ENCODE measurements at places on chromosomes 7 and 10.

DNA sequence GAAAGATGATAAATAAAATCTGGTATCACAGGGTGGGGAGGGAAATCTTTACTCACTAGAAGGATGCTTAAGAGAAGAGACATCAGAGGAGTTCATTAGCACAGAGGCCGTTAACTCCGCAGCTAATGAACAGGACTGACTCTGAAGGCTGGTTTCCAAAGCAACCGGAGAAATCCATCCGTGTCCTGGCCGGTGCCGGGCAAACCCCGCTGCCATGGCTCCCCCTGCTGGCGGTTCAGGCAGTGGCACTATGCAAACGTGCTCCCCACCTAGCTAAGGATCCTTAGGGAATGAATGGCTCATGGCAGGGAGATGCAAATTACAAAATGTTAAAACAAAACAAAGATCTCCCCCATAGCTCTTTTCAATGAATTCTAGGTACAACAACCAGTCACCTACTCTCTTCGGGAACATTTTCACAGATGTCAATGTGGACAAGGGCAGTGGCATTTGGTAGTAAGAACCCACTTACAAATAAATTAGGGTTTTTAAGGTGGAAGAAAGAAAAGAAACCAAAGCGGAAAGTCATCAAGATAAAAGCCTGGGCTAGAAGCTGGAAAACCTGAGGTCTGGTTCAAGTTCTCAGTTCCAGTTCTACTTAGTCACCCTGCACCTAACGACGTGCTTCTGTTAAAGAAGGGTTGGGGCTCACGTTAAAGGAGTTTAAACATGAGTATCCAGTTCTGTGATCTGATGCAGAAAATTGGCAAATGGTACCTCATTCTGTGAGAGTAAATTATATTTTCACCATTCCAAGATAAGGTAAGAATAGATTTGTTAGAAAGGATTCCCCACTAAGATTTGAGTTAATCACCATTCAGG, 138.2 kb downstream of the SVIL start:
- H3K36me3 ChIP-seq: peaks cover 51% of the 10 kb centered on the region
- no peaks in the 10 kb centered on the region for H3K27me3 ChIP-seq
- H3K4me1 ChIP-seq: no peaks in the 10 kb centered on the region

- H3K27me3 ChIP-seq: peaks cover 90% of the 10 kb centered on the region
- H3K36me3 ChIP-seq: no peaks in the 10 kb centered on the region
- H3K4me1 ChIP-seq: no peaks in the 10 kb centered on the region
- no peak overlapping the region for H3K4me3 ChIP-seq
These were observed 93.8 kb downstream of the UNCX start for GRCh38 chr7:1326511-1326785.

GRCh38 chr7:128259131-128260061, 18.3 kb downstream of the LEP start:
- DNase-seq: no peak
- peaks cover 47% of the 10 kb centered on the region for H3K27me3 ChIP-seq
- H3K4me1 ChIP-seq: no peaks in the 10 kb centered on the region
- no peak overlapping the region for H3K4me3 ChIP-seq
- H3K27ac ChIP-seq: no peak overlapping the region

- H3K4me1 ChIP-seq: no peaks in the 10 kb centered on the region
- H3K4me3 ChIP-seq: no peak overlapping the region
- no peak for DNase-seq
- H3K27ac ChIP-seq: no peak overlapping the region
- H3K27me3 ChIP-seq: no peaks in the 10 kb centered on the region
- no peaks in the 10 kb centered on the region for H3K36me3 ChIP-seq
These were observed 15.4 kb upstream of the TBXAS1 start for GRCh38 chr7:139813689-139814088.

DNA sequence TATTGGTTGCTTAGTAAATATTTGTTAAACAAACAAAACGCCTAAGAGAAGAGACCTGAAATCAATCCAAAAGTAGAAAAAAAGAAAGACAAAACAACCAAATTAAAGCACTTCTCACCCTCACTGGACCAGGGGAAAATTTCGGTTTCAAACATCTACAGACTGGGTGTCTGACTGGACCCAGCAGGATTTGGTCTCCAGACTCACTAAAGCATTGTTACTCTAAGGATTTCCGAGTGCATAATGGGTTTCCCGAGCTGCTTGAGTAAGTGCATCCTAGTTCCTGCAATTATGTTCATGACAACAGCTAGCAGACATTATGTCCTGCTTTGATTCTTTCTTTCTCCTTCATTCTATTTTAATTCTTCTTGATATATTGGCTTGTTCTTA, 51.8 kb upstream of the FAM3C start:
- no peak for DNase-seq
- H3K4me1 ChIP-seq: peaks cover 22% of the 10 kb centered on the region
- H3K27ac ChIP-seq: peak overlapping the region; percentile 69
- H3K4me3 ChIP-seq: peak overlapping the region; percentile 11

GRCh38 chr10:69262292-69262751, 16.0 kb upstream of the HK1 start:
- no peak overlapping the region for H3K27ac ChIP-seq
- H3K4me1 ChIP-seq: peaks cover 4% of the 10 kb centered on the region
- no peaks in the 10 kb centered on the region for H3K27me3 ChIP-seq
- no peak for DNase-seq
- H3K4me3 ChIP-seq: no peak overlapping the region

DNA sequence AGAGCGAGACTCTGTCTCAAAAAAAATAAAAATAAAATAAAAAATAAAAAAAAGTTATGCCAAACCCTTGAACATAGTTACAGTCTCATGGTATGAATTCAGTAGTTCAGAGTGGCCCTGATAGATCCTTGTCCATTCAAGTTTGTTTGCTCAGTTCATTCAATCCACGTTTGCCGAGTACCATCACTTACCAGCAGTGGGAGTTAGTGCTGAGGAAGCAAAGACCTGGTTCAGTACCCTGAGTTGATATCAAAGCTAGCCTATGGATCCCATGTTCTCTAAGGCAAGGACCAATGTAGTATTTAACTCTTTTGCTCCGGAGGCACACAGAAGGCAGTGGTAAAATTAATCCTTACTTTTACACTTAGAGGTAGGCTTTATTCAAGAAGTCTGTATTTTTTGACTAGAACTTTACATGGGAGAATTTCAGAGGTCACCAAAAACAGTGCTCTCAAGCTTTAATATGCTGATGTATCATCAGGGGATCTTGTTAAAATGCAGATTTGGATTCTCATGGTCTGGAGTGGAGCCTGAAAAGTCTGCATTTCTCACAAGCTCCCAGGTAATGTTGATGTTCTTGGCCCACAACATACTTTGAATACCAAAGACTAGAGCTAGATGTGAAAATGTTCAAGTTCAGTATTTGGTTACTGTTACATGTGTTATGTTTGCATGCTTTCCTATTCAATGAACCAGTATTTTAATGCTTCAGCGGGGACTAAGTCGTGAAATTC, 38.1 kb upstream of the HBP1 start:
- no peak overlapping the region for H3K4me3 ChIP-seq
- H3K36me3 ChIP-seq: no peaks in the 10 kb centered on the region
- H3K27me3 ChIP-seq: no peaks in the 10 kb centered on the region
- no peak for DNase-seq
- H3K27ac ChIP-seq: no peak overlapping the region
- no peaks in the 10 kb centered on the region for H3K4me1 ChIP-seq

DNA sequence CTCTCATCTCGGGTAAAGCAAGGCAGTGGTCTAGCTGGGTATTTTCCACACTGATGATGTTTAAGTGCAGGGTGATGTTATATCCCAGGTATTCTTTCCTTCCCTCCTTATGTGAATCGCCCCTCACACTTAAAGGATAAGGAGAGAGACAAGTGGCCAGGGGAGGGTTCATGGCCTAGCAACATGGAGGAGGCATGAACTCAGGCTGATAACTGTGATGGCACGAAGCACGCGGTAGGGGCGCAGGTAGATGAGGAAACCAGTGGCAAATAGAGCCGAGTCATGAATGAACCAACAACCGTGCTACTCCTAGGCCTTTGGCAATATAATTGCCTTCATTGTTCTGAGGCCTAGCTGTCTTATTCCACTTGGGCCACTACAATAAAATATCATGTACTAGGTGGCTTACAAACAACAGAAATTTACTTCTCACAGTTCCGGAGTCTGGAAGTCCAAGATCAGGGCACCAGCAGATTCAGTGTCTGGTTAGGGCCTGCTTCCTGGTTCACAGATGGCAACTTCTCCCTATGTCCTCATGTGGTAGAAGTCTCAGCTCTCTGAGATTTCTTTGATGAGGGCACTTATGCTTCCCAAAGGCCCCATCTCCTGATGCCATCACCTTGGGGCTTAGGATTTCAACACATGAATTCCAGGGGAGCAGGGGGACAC, 56.0 kb upstream of the PIK3CG start:
- no peak overlapping the region for H3K27ac ChIP-seq
- H3K4me3 ChIP-seq: no peak overlapping the region
- no peaks in the 10 kb centered on the region for H3K27me3 ChIP-seq
- no peak for DNase-seq

- no peaks in the 10 kb centered on the region for H3K27me3 ChIP-seq
- no peaks in the 10 kb centered on the region for H3K36me3 ChIP-seq
- H3K4me1 ChIP-seq: peaks cover 14% of the 10 kb centered on the region
- no peak overlapping the region for H3K27ac ChIP-seq
These were observed 398.2 kb upstream of the NFE2L3 start for GRCh38 chr7:25753837-25754236.

GRCh38 chr10:71138166-71138830, 74.1 kb upstream of the UNC5B start:
- no peaks in the 10 kb centered on the region for H3K36me3 ChIP-seq
- no peak overlapping the region for H3K27ac ChIP-seq
- no peak overlapping the region for H3K4me3 ChIP-seq
- DNase-seq: peak; percentile 23
- peaks cover 25% of the 10 kb centered on the region for H3K27me3 ChIP-seq

DNA sequence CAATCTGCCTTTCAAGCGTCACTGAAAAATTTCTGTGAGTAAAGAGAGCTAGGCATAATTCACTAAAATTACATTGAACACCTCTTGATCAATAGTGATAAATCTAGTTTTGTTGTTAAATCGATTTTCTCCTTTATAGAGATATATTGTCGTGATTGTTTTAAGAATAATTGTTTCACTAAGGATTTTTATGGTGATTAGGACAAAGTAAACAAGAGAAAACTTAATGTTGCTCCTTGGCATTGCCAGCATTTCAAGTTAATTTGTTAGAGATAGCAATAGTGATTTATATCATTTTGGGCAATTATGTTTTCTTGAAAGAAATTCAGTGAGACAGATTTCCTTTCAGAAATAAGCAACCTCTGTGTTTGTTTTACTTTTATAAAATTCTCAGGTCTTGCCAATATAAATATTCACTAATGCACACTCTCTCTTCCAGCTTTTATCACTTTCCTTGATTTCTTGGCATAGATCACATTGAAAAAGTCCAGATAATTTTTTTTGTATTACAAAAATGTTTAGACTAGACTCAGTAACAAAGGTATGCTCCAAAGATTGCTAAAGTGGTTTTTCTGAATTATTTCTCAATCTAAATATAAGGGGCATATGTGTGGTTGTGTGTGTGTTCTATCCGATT, 538.7 kb downstream of the TFEC start:
- no peak for DNase-seq
- H3K27ac ChIP-seq: no peak overlapping the region
- no peak overlapping the region for H3K4me3 ChIP-seq
- H3K4me1 ChIP-seq: no peaks in the 10 kb centered on the region
- no peaks in the 10 kb centered on the region for H3K36me3 ChIP-seq

GRCh38 chr7:90503367-90503766, 33.9 kb downstream of the PTTG1IP2 start:
- no peak overlapping the region for H3K4me3 ChIP-seq
- H3K36me3 ChIP-seq: no peaks in the 10 kb centered on the region
- no peak overlapping the region for H3K27ac ChIP-seq
- H3K27me3 ChIP-seq: no peaks in the 10 kb centered on the region
- H3K4me1 ChIP-seq: no peaks in the 10 kb centered on the region

GRCh38 chr10:103080891-103081581, 112.0 kb downstream of the NT5C2 start:
- peaks cover 47% of the 10 kb centered on the region for H3K36me3 ChIP-seq
- H3K4me1 ChIP-seq: no peaks in the 10 kb centered on the region
- no peaks in the 10 kb centered on the region for H3K27me3 ChIP-seq
- no peak for DNase-seq

DNA sequence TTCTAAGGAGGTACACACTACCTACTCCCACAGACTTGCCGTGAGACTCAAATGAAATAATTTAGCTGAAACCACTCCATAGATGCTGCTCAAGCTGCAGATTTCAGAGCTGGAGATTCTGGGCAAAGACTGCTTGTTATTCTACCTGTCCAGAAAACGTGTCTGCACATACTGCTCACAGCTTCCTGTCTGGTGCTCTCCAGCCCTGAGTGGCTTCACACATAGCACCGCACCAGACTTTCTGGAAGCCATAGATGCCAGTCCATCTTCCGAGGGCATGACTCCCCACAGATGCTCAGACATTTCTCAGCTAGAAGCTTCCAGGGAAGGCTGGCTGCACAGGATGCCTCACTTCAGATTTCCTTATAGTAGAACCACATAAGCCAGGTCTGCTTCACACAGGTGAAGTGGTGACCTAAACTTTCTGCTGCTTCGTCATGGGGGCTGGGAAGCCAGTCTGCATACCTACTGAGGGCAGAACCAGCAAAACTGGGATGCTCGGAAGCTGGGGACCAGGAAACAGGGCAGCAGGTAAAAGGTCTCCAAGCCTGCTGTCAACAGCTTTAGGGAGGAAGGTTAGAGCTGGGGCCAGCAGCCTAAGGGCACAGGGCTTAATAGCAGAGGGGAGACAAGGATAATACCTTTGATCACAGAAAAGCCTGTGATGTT, 18.2 kb downstream of the CCDC6 start:
- H3K27me3 ChIP-seq: no peaks in the 10 kb centered on the region
- H3K4me3 ChIP-seq: no peak overlapping the region
- H3K4me1 ChIP-seq: peaks cover 60% of the 10 kb centered on the region
- H3K27ac ChIP-seq: no peak overlapping the region

DNA sequence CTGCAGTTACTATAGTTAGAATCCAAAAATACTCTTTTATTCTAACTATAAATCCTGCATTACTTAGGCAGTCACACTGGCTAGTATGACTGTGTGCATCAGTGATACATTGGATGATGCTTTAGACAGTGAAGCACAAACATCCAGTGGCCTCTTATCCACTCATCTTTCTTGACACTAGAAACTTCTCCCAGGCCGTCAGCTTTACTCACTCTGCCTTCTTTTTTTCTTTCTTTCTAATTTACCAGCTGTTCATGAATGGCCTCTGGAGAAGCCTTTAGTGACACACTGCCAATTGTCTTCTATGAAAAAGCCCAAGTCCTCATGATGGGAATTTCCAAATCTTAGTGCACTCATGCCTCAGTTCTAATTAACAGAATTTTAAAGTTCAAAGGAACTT, 26.2 kb upstream of the C10orf90 start:
- no peak overlapping the region for H3K27ac ChIP-seq
- DNase-seq: no peak
- no peaks in the 10 kb centered on the region for H3K36me3 ChIP-seq

DNA sequence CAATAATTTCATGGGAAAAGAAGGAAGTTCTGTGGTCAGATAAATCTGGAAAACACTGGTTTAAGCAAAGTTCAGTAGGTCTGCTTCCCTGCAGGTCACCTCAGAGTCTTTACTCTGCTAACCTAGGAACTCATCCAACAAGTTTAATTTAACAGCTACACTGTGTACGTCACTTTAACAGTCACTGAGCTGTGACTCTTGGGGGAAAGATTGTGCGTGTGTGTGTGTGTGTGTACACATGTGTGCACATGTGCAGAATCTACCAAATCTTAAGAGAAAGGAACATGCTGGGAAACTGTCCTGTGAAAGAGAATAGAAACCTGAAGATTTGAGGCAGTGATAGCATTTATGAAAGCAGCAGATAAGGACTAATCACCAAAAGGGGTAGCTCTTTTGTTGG, 62.6 kb downstream of the IKZF1 start:
- H3K27ac ChIP-seq: no peak overlapping the region
- H3K36me3 ChIP-seq: no peaks in the 10 kb centered on the region
- no peak overlapping the region for H3K4me3 ChIP-seq
- no peaks in the 10 kb centered on the region for H3K4me1 ChIP-seq
- H3K27me3 ChIP-seq: peaks cover 35% of the 10 kb centered on the region
